ENCODE measurements at places on chromosomes 12 and 14. TPM values are rescaled to one million over a fixed set of nuclear protein-coding genes. Genes with fewer than 3 reads are reported as not detected.

The OAS3 gene
- 29.6 TPM for total RNA-seq

The FAM222A gene
- 1.4 TPM for total RNA-seq

The CISTR gene
- total RNA-seq = not detected

The TEX22 gene
- total RNA-seq = 4.7 TPM

The NAV3 gene
- not detected for total RNA-seq

The SYNDIG1L gene
- total RNA-seq = not detected

The CLBA1 gene
- 1.4 TPM for total RNA-seq

The L2HGDH gene
- 14.2 TPM for total RNA-seq

The OR11H7 gene
- total RNA-seq = not detected

The DHRS2 gene
- 2.3 TPM for total RNA-seq

The TAS2R42 gene
- not detected for total RNA-seq

The ARHGAP9 gene
- 106 TPM for total RNA-seq

The GPR84 gene
- 1.8 TPM for total RNA-seq

The AMHR2 gene
- total RNA-seq = not detected

The TMEM30B gene
- total RNA-seq = 0.46 TPM

The NEUROD4 gene
- total RNA-seq = not detected

The CMKLR1 gene
- total RNA-seq = not detected

The KLRF1 gene
- total RNA-seq = not detected

The RHOJ gene
- not detected for total RNA-seq

The NGB gene
- total RNA-seq = not detected

The MYH6 gene
- total RNA-seq = 0.14 TPM

The SLCO1A2 gene
- not detected for total RNA-seq

The TSPAN11 gene
- total RNA-seq = not detected

The NEDD1 gene
- 54.2 TPM for total RNA-seq

The GDF3 gene
- total RNA-seq = not detected

The RBM19 gene
- total RNA-seq = 89.6 TPM

The ANO2 gene
- total RNA-seq = not detected

The ADAM20 gene
- 0.39 TPM for total RNA-seq

The HOXC10 gene
- total RNA-seq = not detected

The GNB3 gene
- 1.2 TPM for total RNA-seq

The PTGER2 gene
- 54.1 TPM for total RNA-seq

The HCAR2 gene
- total RNA-seq = 0.16 TPM

The PTPRO gene
- total RNA-seq = not detected

The SMIM41 gene
- 0.16 TPM for total RNA-seq

The A2M gene
- not detected for total RNA-seq

The FGD6 gene
- 1.1 TPM for total RNA-seq

The PCED1B gene
- 49.9 TPM for total RNA-seq

The BCDIN3D gene
- 3.8 TPM for total RNA-seq

The OR4N5 gene
- total RNA-seq = not detected

The HOXC13 gene
- total RNA-seq = not detected
